ENCODE measurements at places on chromosomes 11 and 22.

DNA sequence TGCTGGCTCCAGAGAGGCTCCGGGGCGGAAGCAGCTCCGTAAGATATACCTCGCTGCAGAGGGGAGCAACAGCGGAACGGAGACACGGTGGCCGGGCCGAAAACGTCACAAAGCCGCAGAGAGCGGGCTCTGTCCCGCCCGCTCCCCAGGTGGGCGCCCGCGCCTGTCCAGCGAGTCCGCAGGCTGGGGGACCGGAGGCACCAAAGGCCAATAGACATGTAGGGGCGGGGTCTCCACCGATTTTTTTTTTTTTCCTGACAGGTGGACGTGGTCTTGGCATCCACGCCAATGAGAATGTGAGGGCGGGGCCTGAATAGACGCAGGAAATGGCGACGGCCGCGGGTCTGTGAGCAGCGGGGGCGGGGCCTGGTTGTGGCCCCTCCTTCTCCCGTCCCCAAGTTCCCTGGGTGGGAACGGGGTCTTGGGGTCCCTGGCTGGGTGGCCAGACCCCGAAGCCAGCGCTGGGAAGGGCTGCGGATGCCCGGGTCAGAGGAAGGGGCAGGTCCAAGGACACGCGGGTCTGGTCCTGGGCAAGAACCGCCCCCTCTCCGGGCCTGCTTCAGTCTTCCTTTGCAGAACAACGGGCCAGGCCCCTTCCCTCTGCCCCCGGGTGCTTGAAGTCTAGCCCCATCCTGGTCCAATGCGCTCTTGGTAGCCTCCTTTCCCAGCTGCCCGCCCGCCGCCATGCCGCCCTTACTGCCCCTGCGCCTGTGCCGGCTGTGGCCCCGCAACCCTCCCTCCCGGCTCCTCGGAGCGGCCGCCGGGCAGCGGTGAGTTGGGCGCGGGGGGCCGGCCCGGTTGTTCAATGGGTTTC, at the start of gene DNAJC4:
TSS of gene DNAJC4 (plus strand) at position 378 of the 814 bp plus-strand sequence. CDS start at position 685, 307 bp downstream.
- peaks cover 4% of the 10 kb centered on the region for H3K27me3 ChIP-seq
- peak within 1 kb of the TSS; percentile 81 for H3K4me3 ChIP-seq
- peaks cover 73% of the 10 kb centered on the region for H3K4me1 ChIP-seq
- peak; percentile 83 for DNase-seq

DNA sequence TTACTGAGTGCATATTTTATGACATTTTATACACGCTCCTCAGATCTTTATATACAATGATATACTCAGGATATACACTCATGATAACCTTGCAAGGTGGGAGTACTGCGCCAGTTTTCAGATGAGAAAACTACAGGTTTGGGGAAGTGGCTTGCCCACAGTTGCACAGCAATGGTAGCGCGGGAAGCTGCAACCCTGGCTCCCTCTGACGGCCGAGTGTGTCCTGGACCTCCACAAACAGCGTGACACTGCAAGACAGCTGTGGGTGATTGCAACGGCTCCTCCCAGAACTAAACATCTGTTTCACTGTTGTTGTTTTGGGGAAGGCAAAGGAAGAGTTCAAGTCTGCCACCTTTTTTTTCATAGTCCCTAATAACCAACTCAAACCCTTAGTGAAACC, 47.0 kb downstream of the PACSIN2 start:
- DNase-seq, result no peak
- H3K27ac ChIP-seq, result peak overlapping the region; percentile 57
- H3K27me3 ChIP-seq, result no peaks in the 10 kb centered on the region

GRCh38 chr22:30277547-30278344, 11.1 kb upstream of the OSM start:
- no peaks in the 10 kb centered on the region for H3K36me3 ChIP-seq
- peaks cover 74% of the 10 kb centered on the region for H3K4me1 ChIP-seq
- peak; percentile 67 for DNase-seq
- no peak overlapping the region for H3K4me3 ChIP-seq
- H3K27ac ChIP-seq, result peak overlapping the region; percentile 69

DNA sequence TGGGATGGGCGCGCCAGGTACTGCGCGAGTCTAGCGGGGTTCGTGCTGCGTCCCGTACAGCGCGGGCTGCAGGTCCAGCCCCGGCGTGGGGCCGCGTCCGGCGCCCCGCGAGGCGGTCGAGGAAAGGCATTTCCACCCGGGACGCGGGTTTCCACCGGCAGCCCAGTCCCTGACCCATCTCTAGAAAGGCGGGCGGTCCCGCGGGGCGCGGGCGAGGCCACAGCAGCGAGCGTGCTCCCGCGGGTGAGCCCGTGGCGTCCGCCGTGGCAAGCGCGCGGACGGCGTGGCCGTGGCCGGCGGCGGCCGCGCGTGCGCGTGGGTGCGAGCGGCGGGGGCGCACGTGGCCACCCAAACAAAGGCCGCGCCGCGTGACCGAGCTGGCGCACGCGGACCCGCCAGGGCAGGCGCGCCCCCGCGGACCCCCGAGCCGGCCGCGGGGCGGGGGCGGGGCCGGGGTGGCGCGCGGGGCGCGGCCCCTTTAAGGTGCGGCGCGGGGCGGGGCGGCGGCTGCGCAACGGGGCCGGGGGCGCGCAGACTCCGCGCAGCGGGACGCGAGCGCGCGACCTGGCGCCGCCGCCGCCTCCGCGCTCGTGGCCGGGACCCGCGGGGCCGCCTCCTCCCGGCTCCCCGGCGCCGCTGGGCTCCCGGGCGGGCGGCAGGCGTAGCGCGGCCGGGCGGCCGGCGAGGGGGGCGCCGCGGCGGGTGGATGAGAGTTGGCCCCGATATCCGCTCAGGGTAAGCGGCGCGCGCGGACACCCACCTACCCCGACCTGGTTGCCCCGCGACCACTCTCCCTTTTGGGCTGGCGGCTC, 39.3 kb upstream of the CELSR1 start:
- DNase-seq, result peak; percentile 89
- H3K27me3 ChIP-seq, result no peaks in the 10 kb centered on the region
- peaks cover 73% of the 10 kb centered on the region for H3K4me1 ChIP-seq
- H3K4me3 ChIP-seq, result peak overlapping the region; percentile 33
- peak overlapping the region; percentile 67 for H3K27ac ChIP-seq

Measured in left lung (tissue), 14 donors.